H54 (cell line): ENCODE measurements at places on chromosomes 12 and 14.

DNA sequence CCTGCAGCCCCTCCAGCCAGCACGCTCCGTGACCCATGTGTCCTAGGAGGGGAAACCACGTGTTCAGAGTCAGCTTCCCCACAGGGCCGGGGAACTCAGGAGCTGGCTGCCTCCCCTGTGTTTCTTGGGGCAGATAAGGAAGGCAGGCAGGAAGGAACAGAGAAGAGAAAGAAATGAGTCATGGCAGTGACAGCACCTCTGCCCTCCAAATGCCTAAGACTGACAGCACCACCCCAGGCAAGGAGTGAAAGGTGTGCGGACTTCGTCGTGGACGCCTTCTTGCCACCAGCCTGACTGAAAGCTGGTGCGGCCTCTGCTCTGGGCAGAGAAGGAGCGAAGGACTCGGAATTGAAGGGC, 167.0 kb upstream of the FKBP4 start:
- DNase-seq: no peak

DNA sequence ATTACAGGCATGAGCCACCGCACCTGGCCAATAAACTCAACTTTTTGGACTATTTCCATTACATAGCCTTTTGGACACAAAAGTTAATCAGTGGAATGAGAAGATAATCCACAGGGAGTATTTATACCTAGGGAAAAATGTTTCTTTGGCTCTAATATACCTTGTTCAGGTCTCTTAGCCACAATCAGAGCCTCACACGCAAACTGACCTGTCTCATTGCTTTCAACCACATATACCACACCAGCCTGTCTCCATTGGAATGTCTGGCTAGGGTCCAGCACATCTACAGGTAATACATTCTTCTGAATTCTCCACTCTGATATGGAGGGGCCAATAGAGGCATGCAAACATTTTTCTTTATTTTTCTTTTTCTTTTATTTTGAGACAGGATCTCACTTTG, 3.8 kb upstream of the RBMS2 start:
- no peak for DNase-seq

GRCh38 chr12:52201451-52201839, 9.6 kb upstream of the KRT80 start:
- no peak for DNase-seq

DNA sequence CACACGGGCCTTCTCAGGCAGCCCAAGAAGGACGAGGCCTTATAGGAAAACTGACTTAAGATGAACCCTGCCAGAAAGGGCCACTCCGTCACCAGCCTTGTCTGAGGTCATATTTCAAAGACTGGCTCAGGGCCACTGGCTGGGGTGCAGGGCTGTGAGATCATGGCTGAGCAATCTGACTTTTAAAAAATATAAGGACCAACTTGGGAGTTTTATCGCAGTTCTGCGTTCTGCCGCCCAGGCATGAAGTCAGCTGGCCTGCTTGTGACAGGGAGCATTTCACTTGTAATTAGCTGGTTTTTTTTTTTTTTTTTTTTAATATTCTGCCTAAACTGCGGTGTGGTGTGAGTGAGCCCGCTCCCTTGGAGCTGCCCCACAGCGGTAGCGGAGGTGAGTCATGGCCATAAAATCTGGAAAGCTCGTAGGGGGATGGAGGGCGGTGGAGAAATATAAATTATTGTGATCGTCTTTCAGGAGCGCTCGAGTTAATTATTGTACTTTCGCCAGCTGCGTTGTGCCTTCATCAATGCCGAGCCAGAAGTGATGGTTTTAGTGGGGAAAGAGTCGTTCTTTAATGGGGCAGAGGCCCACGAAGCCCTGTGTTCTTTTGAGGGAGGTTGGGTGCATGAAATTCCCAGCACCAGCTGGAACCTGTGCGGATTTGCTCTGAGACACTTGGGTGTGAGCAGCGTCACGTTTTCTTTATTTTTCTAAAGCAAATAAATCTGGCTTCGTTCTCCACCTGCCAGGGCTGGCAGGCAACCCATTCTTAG, 231.9 kb downstream of the C12orf75 start:
- DNase-seq: peak; percentile 63

DNA sequence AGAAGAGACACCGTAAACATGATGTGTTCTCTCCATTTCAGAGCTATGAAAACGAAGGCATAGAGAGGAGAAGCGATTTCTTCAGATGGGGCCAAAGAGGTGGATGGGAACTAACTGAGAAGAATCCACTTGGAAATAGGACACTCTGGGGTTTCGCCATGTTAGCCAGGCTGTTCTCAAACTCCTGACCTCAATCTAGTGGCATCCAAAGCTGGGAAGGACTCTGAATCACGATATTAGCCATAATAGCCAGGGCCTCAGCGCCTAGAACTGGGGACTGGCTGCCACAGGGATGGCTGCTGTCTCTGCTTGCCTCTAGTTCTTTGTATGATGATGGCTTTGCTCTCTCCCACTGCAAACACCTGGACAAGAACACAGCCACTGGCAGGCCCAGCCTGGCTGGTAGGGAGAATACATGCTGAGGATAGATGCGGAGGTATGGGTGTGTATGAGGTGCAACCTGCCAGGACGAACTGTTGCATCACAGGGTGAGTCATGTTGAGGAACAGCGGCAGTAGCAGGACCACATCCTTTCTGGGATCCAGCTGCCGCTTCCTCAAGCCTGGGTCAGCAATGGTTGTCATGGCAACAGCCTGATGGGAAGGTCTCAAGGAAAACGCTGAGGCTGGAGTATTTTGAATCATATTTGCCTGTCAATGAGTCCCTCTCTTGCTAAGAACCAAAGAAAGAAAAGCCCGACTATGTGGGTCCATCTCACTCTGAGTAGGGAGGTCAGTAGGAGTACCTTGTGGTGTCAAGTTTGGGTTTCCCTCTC, 31.1 kb downstream of the CCDC177 start:
- peak; percentile 72 for DNase-seq

- DNase-seq: no peak
Observed at GRCh38 chr14:79043194-79043889, 873.2 kb downstream of the NRXN3 start.

- DNase-seq: no peak
Observed at GRCh38 chr14:75715926-75716780, 55.1 kb downstream of the TTLL5 start.

DNA sequence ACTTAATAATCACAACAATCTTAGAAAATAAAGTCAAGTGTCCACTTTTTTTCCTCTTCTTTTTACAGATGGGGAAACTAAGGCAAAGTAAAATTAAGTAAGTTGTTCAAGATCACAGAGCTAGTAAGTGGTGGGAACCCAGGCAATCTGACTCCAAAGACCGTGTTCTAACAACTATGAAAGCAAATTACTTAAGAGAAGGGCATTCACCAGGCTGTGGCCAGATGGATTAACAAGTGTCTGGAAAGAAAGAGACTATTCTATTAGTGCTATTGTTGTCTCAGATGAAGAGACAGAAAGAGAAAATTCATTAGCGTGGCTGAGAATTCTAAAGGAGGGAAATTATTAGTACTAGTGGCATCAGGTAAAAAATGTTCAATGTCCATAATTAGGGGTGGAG, 48.5 kb downstream of the FGD6 start:
- no peak for DNase-seq

DNA sequence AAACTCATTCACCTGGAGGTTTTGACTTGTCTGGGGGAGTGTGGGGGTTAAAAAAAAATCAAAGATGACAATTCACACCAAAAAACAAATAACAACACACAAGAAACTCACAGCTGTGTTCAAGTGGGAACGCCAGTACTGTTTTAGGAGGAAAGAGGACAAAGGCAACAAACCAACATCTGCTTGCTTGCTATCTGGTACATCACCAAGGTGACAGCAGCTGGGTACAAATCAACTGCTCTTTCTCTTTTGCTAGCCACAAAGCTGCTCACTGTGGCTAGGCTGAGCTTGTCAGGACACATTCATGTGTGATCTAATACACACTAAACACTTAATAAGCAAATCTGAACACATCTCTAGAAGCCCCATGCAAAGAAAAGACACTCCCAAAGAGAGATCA, 128.0 kb upstream of the RAP1B start:
- DNase-seq: no peak

DNA sequence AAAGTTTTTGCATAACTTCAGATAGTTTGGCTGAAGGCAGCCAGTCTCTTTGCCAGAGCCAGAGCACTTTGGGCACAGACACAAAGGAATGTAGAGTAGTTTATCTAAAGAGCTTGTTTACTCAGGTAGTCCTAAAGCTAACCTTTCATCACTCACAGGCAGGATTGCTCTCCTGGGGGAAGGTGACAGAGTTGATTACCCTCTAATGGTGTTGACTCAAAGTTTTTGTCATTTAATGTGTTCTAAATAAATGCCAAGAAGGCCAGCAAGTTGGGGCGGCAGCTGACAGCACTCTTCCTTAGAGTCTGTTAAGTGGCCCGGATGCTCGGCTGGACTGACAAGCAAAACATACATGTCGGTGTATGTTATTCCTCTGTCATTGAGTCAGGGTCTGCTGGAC, 9.3 kb upstream of the TAS2R46 start:
- no peak for DNase-seq

GRCh38 chr12:67535176-67535575, 113.4 kb upstream of the DYRK2 start:
- DNase-seq: no peak

DNA sequence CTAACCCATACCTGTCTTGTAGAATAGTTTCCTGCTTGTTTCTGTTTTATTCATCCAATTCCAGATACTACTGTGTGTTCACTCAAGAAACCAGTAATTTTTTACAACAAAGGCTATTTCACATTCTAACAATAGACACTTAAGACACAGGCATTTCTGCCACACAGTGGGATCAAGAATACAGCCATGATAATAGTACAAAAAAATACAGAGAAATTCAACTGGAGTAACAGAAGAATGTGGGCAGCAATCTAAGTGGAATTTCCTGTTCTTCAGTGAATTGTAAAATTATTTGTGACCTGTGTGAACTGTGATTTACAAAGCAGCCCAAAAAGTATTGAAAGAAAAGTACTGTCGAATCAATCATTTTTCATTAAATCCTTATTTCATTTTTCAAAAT, 282.9 kb downstream of the CCER1 start:
- DNase-seq: no peak

GRCh38 chr14:59320361-59320760, 131.9 kb downstream of the DAAM1 start:
- DNase-seq: no peak

DNA sequence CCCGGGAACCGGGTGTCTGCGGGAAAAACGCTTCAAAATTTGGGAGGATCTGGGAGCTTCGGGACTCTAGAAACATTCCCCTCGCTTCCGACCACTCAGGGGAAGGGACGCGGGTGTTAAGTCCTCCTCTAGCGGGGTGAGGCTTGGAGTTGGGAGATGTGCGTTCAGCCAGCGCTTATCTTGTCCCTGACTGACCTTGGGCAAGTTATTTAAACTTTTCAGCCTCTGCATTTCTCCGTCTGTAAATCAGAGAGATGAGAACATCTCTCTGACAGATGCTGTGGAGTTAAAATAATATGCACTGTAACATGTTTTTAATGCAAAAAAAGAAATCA, 76.9 kb upstream of the ANO4 start:
- DNase-seq: no peak
